ENCODE measurements at places on chromosomes 5 and 9.

DNA sequence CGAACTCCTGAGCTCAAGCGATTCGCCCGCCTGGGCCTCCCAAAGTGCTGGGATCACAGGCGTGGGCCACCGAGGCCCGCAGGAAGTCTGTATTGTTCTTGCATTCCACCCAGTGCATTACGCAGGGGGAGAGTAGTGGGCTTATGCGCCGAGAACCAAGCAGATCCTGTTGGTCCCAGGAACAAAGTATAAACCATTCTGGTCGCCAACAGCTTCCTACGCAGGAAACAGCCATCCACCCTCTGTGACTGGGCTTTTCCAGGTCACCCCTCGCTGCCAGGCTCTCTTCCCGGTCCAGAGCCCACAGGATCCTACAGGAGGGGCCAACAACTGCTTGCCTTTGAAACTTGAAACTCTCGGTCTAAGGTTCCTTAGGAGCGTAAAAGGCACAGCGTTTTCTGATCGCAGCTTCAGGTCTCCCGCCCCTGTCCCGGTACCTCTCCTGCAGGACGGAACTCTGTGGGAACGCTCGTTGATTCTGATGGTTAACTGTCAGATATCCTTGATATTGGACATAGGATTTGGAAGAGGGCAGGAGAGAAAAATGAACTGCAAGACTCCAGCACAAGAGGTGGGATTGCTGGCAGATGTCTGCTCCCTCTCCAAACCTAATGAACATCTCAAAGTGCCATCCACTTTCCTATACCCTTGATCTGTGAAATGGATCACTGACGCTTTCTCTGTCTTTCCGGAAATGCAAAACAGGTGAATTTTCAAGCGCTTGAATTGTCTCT, 4.2 kb upstream of the ANXA2R start:
- DNase-seq, result no peak

GRCh38 chr9:118630931-118631595, 738.2 kb downstream of the BRINP1 start:
- DNase-seq, result no peak

- DNase-seq, result no peak
Measured at GRCh38 chr5:117010574-117010973, 436.0 kb upstream of the SEMA6A start.

- no peak for DNase-seq
Measured at GRCh38 chr5:51599587-51599986, 216.3 kb downstream of the ISL1 start.

DNA sequence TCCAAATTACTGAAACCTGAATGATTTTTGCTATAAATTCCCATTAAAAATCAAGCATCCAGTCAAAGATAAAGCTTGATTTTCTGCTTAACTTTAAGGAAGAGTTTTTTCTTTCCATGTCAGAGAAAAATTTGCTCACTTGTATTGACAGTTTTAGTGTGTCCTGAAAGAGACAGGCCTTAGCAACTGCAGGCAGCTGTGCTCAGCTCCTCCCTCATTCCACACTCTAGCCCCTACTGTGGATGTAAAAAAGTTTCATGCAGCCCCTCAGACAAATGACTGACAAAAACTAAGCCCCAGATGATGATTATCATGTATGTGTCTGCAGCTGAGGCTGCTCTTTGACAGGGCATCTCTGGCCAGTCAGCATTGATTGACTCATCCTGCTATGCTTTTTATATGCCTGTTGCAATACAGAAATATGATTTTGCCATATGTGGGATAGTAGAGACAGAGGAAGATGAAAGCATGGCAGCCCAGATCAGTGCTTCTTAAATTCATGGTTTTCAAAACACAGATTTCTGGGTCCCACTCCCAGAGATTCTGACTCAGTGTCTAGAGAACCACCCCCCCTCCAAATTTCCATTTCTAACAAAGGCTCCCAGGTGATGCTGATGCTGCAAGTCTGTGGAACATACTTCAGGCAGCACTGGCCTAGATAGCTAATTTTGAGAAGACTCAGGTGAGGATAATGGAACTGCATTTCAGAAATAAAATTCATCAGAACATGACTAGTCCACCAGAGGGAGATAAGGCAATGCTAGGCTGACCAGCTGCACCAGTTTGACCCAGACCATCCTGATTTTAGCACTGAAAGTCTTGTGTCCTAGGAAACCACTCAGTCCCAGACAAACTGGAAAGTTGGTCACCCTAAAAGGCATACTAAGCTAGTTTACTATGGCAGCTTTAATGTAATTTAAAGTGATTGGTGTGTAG, 298.7 kb upstream of the KCNN2 start:
- DNase-seq, result no peak

DNA sequence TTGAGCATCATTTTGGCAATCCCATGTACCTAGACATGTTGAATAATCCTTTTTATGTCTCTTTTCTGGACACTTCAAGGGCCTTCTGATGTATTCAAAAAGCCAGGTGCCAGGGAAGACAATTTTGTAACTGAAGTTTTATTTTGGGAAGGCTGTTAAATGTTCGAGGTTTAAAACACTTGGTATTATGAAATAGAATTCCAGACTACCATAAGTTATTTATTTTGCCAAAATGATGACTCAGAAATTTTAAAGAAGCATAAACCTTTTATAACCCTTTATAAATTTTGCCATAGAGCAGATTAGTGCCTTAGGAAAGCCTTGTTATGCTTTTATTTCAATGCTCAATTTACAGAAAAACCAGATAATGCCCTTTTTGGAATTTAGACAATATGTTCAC, 30.3 kb upstream of the UHRF2 start:
- no peak for DNase-seq

GRCh38 chr5:79081779-79082178, 12.2 kb downstream of the BHMT2 start:
- no peak for DNase-seq

- DNase-seq, result no peak
Measured at GRCh38 chr5:73158313-73158712, 14.7 kb upstream of the TMEM174 start.

GRCh38 chr5:43320846-43321245, 7.6 kb upstream of the HMGCS1 start:
- no peak for DNase-seq

DNA sequence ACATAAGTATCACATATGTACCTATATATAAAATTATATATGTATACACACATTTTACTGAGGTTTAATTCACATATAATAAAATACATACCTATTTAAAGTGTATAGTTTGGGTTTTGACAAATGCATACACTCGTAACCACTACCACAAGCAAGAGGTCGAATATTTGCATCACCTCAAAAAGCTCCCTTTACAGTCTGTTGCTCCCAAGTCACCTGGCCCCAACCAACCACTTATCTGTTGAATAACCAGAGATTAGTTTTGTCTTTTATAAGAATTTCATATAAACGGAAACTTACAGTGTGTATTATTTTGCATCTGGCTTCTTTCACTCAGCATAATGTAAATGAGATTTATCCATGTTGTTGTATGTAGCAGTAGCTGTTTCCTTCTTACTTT, 218.9 kb downstream of the MAT2B start:
- no peak for DNase-seq

DNA sequence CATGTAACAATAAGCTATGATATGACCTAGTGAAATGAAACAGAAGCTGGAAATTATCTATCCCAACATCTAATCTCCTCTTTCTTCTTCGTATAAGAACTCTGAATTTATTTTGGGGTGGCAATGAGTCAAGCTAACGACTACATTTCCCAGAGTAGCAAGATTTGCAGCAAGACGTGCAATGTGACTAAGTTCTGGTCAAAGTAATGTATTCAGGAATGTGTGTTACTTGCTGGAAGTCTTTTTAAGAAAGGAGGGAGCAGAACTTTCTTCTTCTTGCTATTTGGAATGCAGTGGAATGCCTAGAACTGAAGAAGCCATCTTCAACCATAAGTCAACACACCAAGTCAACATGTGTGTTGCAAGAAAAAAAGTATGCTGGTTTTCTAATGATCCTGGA, 406.6 kb upstream of the MEF2C start:
- DNase-seq, result no peak

DNA sequence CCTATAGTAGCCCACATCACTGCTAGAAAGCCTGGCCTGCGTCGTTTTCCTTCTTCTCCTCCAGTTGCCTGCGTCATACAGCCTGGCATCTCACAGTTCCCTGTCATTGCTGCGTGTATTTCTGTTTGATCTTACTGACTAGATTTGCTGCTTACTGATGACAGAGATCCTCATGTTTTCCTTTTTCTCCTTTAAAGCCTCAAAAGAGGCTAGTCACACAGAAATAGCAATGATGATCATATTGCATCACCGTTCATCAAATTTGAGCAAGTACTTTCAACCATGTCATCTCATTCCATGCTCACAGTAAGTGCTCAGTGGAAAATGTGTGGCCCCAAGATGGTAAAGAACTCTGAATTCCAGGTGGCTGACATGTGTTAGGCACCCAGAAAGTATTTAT, 76.8 kb downstream of the MVB12B start:
- no peak for DNase-seq

DNA sequence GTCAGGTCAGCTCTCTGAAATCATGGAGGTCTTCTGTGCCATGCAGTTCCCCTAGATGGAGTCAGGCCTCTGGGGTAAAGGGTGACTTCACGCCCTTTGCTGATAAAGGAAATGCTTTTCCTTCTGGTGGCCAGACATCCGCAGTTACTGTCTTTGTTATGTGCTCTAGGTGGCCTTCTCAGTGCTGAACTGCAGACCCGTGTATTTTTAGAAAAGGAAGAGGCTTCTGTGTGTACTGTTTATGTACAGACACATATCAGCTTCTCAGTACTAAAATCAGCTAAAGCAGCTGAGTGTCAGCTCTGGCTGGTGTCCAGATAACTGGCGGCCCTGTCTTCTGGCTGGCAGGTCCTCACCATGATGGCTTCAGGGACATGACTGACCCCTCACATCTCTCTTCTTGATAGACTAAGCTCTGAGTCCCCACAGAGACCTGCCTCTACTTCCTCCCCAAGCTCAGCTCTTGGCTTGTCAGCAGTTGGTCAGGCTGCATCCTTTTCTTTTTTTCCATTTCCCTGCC, 75.3 kb downstream of the ARHGAP26 start:
- DNase-seq, result no peak

GRCh38 chr5:95609711-95610110, 10.2 kb upstream of the GPR150 start:
- no peak for DNase-seq

- DNase-seq, result no peak
Measured at GRCh38 chr5:78544561-78545201, 103.9 kb downstream of the LHFPL2 start.

- peak; percentile 61 for DNase-seq
Measured at GRCh38 chr9:135906291-135907005, 898 bp downstream of the CAMSAP1 start.

GRCh38 chr5:13316176-13316575, 628.3 kb downstream of the DNAH5 start:
- DNase-seq, result no peak

GRCh38 chr9:111740739-111741138, 54.0 kb downstream of the SHOC1 start:
- no peak for DNase-seq

GRCh38 chr5:127012916-127013315, 17.4 kb downstream of the MARCHF3 start:
- DNase-seq, result no peak

DNA sequence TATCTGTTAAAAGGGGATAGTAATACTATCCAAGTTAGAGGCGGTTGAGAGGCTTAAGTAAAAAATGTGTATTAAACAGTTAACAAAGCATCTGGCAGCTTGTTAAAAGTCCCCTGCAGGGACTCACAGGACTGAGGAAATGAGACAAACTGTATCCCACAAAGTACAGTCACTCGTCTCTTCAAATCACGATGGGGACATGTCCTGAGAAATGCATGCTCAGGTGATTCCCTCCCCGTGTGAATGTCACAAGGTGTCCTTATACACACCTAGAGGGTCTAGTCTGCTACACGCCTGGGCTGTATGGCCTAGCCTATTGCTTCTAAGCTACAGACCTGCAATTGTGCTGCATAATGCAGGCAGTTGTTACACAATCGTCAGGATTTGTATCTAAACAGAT, 237.0 kb downstream of the IRX2 start:
- DNase-seq, result no peak

GRCh38 chr5:115415143-115415491, 118.7 kb upstream of the CCDC112 start:
- DNase-seq, result no peak

DNA sequence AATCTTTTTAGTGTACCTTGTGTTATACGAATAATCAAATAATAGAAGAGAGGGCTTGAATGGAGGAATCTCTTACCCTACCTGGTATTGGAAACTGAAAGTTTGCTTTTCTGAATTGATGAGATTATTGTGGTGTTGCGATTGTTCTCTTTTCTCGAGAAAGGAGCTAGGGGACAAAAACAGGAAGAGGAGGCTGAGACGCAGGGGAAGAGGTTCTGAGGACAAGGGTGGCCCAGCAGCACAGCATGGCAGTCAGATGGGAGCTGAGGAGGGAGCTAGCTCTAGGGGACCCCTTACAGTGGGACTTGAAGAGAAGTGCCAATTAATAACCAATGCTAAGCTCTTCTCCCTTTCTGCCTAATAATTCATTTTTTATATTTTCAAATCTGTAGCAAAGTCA, 183.3 kb upstream of the DMAC1 start:
- DNase-seq, result no peak

DNA sequence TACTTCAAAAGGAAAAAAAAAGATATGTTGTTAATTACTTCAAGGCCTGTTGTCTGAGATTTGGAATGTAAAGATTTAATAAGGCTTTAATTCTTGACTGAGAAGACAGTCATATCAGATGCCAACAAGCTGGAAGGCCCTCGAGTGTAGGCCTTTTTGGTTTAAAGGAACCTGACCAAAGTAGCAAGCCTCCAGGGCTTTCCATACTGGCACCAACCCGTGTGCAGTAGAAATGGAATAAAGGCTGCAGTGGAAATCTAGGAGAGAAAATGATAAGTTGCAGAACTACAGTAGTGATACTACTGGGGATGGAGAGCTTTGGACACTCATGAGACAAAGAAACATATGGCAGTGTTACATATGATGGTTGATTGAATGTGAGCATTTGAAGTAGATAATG, 358.0 kb downstream of the TAF11L14 start:
- DNase-seq, result no peak

- no peak for DNase-seq
Measured at GRCh38 chr9:93465855-93466254, 12.5 kb upstream of the FAM120AOS start.

DNA sequence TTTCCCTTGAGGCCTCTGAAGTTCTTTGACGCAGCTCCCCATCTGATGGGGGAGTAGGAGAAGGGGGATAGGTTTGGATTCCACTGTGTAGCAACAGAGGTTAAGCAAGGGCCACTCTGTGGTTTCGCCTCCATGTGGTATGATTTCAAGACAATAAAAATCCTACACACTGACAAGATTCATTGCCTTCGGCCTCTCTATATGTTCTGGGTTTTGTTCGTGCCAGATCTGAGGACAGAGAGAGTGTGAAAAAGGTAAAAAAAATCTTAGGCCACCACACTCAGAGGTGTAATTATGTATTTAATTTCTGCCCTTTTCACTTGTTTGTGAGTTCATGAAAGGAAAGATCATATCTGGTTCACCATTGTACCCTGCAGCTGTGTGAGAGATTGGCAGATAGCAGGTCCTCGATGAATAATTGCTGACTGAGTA, 715.2 kb upstream of the ZNF608 start:
- no peak for DNase-seq

DNA sequence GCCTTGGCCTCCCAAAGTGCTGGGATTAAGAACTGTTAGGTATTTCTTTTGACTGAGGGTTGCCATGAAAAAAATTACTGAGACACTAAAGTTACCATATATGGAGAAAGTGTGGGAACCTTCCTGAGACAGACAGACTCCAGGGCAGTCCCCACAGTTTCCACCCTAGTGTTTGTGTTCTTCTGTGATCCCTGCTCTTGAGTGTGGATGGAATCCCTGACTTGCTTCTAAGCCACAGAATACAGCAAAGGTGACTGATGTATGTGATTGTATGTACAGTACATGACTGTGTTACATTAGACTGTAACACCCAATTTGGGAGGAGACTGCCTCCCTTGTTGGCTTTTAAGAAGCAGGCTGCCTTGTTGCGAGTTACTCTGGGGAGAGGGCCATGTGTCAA, 24.7 kb upstream of the ADAM19 start:
- DNase-seq, result no peak
